ENCODE measurements at places on chromosomes 6 and 20.

DNA sequence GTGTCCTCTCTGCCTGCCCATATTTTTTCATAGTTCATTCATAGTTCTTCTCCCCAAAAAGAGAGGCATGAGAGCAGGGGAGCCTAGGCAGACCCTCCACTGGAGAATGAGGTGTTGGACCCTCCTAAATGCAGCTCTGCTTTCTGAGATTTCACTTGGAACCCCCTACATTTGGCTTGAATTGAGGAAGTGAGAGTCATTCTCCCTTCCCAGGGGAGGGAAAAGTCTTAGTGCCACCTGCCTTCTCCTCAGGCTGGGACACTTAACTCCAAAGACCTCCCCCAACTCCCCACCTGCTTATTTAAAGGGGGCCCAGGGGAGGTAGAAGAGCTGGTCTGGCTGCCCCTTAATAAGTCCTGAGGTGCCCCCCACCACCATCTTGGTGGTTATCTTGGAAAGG, 78.2 kb downstream of the CHMP4B start:
- H3K4me1 ChIP-seq = no peaks in the 10 kb centered on the region
- H3K27ac ChIP-seq = no peak overlapping the region
- no peak overlapping the region for H3K4me3 ChIP-seq
- H3K27me3 ChIP-seq = no peaks in the 10 kb centered on the region
- no peaks in the 10 kb centered on the region for H3K36me3 ChIP-seq

- H3K27ac ChIP-seq = no peak overlapping the region
- H3K27me3 ChIP-seq = no peaks in the 10 kb centered on the region
- no peaks in the 10 kb centered on the region for H3K36me3 ChIP-seq
- no peaks in the 10 kb centered on the region for H3K4me1 ChIP-seq
- no peak for DNase-seq
Measured at GRCh38 chr20:15706719-15707118, 866.5 kb downstream of the KIF16B start.

DNA sequence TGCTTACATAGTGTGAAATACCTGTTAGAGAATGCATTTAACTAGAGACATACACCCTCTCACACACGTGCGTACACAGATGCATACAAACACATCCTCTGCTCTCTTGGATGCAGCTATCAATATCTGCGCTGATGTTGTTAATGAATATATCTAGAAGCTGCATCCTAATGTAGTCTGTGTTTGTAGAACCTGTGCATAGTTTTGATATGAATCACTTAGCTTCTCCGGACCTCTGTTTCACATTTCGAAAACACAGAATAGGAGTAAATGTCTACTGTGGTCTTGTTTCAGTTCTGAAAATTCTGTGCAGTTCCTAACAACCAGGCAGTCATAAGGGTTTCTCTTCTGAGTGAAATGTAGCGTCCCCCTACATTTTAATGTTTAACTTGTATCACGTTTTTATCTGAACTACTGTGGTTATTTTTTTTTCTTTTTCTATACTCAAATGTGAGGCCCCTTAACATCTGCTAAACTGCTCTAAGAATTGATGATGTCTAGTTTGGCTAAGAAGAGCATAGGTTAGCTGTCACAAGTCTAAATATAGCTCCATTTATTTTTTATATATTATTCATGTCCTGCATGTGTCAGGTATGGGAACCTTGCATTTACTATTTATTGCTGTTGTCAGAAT, 254.5 kb downstream of the TMEM242 start:
- no peak overlapping the region for H3K4me3 ChIP-seq
- H3K27ac ChIP-seq = no peak overlapping the region
- H3K27me3 ChIP-seq = no peaks in the 10 kb centered on the region
- DNase-seq = no peak
- no peaks in the 10 kb centered on the region for H3K36me3 ChIP-seq
- H3K4me1 ChIP-seq = no peaks in the 10 kb centered on the region

GRCh38 chr6:81451787-81452186, 300.7 kb downstream of the TENT5A start:
- H3K36me3 ChIP-seq = no peaks in the 10 kb centered on the region
- H3K27ac ChIP-seq = no peak overlapping the region
- H3K4me3 ChIP-seq = no peak overlapping the region
- H3K4me1 ChIP-seq = no peaks in the 10 kb centered on the region
- no peaks in the 10 kb centered on the region for H3K27me3 ChIP-seq

- H3K36me3 ChIP-seq = no peaks in the 10 kb centered on the region
- peaks cover 22% of the 10 kb centered on the region for H3K4me1 ChIP-seq
- peak overlapping the region; percentile 84 for H3K27ac ChIP-seq
- no peaks in the 10 kb centered on the region for H3K27me3 ChIP-seq
- no peak overlapping the region for H3K4me3 ChIP-seq
- no peak for DNase-seq
Measured at GRCh38 chr6:22892452-22892851, 323.1 kb downstream of the HDGFL1 start.

GRCh38 chr20:7136886-7137285, 369.4 kb downstream of the BMP2 start:
- no peaks in the 10 kb centered on the region for H3K27me3 ChIP-seq
- no peaks in the 10 kb centered on the region for H3K4me1 ChIP-seq
- no peak overlapping the region for H3K27ac ChIP-seq
- H3K4me3 ChIP-seq = no peak overlapping the region
- DNase-seq = no peak

Data from heart right ventricle (tissue), 16 donors.